GM06990 (cell line): ENCODE measurements at places on chromosomes 6 and 20.

- DNase-seq = no peak
Observed at GRCh38 chr6:165478581-165478980, 169.2 kb upstream of the C6orf118 start.

DNA sequence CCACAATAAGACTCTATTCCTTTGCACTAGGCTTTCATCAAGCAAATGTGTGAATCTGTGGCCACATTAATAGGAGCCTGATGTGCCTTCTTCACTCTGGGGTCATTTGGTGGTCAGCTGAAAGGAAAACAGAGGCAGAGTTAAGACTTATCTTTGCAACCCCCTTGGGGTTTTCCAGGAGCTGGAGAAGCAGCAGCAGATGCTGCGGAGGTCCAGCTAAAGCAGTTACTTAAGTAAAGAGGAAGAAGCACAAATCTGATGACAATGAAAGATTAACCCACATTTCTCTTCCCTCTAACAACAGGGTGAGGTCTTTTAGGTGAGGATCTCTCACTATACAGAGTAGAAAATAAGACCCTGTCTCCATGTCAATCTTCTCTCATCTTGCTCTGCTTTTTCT is 45.4 kb upstream of the QKI start:
- no peak for DNase-seq

DNA sequence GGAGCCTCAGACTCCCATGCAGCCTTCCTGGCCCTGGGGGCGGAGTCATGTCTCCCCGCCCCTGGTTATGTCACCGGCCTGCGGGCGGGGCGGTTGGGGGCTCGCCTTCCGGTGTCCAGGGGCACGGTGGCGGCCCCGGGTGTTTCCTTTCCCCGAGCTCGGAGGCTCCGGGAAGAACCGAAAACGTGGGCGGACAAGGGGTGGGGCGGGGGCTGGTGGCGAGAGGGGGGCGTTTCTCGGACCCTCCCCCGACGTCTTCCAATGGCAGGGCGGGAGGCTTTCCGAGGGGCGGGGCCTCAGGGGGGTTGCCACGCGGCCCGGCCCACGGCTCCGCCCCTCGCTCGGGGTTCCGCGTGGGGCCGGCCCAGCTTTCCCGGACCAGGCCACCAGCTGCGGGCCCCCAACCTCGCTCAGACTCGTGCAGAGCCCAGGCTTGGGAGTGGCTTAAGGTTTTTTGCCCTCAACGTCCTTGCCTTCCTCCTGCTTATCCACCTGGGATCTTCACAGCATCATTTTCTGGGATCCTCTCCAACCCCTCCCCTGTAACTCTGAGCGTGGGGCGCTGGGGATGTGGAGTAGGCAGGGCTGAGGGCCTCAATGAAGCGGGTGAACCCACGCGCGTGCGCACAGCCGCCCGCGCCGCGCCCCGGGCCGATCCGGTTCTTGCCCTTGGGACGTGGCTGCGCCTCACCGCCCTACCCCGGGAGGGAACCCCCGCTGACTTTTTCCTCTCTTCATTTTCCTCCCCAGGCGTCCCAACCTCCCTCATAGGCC is 2.1 kb upstream of the NRN1 start:
- DNase-seq = peak; percentile 81

DNA sequence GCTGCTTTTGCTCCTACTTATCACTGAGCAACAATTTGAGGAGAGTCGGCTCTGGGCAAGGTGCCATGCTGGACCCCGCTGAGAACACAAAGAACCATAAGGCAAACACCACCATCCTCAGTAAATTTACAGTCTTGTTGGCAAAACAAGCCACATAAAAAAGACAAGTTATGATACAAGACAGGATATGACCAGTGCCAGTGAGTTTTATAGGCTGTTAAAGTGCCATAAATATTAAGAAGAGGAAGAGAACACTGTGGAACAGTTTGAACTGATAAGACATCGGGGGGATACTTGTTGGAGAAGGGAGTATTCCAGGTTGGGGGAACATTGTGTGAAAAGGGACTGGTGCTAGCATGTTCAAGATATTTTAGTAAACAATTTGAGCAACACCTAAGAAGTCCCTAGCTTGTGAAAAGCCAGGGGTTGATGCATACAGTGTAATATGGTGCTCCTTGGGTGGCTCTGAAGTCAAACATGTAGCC is 25.3 kb upstream of the RIPOR2 start:
- no peak for DNase-seq

GRCh38 chr6:25472306-25472705 is 179.7 kb upstream of the SCGN start:
- DNase-seq = no peak

DNA sequence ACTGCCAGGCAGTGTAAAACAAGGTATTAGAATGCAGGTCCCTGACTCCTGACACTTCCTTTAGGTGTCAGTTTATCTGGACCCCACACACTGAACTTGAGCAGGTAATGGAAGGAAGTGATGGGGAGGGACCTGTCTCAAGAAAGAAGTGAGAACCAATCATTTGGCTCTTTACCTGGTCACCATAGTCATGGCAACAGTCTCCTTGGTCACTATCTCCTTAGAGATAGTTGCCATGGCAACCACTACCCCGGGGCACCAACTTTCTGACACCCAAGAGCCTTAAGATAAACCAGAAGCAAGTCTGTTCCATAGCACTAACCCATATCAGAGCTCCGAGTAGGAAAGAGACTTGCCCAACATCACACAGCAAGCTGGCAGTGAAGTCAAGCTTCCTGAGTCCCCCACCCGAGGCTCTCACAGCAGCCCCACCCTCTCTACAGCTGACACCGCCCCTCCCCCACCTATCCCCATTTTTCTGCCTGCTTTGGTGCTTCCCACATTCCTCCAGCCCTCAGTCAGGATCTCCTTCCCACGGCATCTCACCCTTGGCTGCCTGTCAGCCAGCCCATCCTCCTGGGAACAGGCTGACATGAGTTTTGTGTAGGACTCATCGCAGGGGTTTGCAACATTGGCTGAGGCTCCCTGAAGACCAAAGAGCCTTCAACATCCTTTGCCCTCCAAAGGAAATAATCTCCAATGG is 16.3 kb upstream of the HM13 start:
- DNase-seq = no peak

- no peak for DNase-seq
Observed at GRCh38 chr6:136783021-136783420, 9.3 kb downstream of the MAP3K5 start.

DNA sequence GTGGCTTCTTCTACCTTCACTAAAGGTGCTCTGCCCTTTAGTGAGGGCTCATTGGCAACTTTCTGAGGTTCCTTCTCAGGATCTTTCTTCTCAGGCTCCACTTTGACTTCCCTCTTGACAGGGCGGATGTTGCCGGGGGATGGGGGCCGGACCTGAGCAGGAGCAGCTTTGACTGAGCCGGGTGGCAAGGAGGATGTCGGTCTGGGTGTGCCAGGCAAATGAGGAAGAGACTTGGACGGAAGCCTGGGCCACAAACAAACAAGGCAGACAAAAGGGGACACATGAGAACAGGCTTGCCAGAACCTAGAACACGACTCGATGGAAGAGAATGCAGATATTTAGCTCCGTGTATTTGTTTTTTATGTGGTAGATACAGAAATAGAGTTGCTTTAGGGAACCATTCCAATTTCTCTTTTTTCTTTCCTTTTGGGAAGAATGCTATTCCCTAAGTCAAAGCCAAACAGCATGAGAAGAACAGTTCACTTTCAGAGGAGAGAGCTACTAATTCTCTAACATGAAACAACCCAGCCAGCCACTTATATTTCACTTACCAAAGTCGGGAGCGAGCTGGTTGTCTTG is 76.2 kb upstream of the BCLAF1 start:
- DNase-seq = peak; percentile 10

DNA sequence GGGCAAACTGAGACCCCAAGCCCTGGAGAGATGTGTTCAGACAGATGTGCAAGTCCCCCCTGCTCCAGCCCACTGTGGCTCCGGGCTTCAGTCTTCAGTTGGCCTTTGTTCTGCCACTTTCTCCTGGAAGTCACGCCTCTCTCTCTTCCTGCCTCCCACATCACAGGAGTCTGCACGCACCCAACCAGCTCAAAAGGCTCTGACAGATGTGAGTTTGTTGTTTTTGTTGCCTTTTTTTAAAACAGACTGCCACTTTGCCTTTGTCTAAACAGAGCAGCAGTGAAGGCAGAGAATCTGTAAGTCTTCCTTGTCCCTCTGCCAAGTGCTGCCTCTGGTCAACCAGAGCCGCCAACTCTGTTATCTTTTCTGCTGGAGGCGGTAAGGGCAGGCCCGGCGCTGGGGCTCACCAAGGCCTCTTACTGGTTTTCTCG is 149.7 kb downstream of the TFAP2C start:
- DNase-seq = no peak

DNA sequence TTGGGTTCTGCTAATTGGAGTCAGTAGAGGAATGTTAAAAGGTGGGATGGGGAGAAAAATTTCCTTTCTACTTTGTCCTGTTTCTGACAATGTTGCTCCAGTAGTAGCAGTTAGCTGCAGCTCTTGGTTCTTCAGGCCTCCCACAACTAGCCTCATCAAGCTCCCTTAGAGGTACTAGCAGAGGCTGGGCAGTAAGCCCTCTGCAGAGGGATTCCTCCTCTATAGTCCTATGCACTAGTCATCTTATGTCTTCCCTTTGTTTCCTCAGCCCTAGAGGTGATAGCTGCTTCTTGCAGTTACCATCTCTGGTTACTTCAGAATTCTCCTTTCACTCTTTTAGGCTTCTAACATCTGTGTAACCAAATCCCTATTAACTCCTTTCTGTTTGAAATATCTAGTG is 99.8 kb downstream of the FILIP1 start:
- no peak for DNase-seq

DNA sequence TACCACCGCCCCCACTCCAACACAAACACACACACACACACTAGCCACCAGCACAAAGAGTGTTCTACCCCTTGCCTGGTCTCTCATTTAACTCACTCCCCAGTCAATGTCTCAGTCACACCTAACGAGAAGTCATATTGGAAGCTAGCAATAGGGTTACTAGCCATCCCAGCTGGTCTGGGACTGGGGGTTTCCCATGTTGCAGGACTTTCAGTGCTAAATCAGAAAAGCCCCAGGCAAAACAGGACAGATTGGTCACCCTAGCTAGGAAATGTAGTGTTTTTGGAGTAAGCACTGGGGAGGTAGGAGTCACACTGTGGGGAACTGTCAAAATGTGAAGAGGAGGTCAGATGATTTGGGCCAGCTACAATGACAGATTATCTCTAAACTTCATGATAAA is 158.1 kb downstream of the UNC5CL start:
- DNase-seq = no peak

- no peak for DNase-seq
Observed at GRCh38 chr6:145044641-145045246, 690.6 kb downstream of the EPM2A start.

DNA sequence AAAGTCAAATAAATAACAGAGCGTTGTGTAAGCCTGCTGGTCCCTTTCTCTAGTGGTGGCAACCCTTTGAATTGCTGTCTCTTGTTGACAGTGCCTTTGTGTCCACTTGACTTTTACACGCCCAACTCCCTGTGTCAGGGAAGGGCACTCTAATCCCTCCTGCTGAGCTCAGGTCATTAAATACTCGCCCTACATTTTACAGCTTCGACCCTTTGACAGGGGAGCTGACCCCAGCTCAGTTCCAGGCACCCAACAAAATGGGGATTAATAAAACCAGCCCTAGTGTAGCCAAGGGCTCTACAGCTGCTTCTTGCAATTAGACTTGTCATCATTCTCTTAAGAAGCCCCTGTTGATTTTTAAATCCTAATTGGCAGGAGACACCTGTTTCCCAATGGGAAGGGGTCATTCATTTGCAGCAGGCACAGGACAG is 308.2 kb downstream of the EYA4 start:
- DNase-seq = no peak

DNA sequence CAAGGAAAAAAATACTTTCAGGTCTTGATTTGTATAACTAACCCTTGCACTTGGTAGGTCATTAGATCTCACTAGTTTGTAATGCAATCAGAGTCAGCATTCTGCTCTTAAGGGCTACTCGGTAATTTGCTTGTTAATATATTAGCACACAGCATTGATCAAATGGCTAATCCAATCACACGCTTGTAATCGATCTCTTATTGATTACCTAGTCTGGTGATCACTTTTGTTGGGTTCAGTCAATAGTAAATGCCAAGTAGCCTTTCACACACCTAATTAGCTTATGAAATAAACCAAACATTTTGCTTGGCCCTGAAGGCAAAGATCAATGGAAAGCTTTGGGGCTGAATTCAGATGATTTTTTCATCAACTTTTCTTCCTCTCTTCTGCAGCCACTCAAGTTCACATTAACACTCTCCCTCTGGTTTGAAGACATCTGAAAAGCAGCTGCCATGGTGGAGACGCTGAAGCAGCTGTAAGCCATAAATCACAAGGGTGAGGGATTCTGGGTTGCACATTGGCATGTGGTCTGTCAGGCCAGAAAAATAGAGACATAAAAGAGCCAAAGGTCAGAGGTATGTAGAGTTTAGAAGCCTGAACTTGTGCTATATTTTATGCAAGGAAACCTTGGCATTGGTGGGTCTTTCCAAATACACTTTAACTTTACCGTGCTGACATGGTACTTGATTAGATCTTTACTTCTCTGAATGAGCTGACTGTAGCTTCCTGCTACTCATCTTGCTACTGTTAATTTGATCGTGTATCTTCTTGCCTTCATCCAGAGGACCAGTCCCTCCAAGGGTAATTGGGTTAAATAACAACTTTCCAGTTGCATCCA is 234.4 kb downstream of the SIM1 start:
- no peak for DNase-seq

DNA sequence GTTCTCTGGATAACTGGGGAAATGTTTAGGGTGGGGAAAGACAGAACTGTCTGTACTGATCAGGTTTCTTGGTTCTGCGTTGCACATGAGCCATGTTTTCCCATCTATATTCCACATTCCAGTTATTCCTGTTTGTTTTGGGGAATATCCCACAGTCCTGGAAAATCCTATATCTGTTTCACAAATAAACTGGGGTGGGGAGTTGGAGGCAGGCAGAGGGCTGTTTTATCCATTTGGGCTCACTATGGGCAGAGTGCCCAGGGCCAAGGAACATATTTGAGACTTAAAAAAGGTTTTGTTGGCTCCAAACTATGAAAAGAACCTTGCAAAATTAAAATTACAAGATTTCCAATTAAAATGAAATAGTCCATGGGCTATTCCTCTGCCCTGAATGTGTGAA is 21.5 kb downstream of the FOXP4 start:
- DNase-seq = no peak

DNA sequence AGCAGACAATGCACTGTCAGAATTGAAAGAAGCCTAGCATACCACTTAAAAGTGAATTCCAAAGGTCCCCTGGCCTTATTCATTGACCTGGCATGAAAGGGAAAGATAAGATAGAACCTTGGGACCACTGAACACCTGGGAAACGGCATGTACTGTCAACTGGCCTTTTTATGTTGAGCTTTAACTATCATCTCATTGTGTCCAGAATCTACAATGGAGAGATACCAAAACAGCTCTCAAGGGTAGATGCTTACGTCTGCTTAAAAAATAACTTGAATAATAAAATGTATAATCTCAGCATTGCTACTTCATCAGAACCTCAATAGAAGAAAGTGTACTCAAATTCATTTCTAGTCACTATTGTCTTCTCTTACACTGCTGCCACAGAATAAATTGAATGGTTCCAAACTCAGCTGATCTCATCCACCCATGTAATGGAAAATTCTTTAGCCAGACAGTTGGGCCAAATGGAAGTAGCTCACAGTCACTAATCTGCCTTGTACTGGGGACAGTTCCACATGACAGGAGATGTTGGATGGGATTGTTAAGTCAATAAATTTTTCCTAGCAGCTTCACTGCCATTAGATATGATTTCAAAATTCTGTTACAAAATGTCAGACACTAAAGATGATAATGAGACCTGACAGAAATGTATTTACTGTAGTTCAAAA is 93.8 kb downstream of the MLIP start:
- no peak for DNase-seq
